CD4-positive, alpha-beta T cell (primary cell): ENCODE measurements at places on chromosomes 5 and 9. TPM values are rescaled to one million over a fixed set of nuclear protein-coding genes. Genes with fewer than 3 reads are reported as not detected.

The TMEM252 gene
- total RNA-seq: not detected

The GMCL2 gene
- not detected for total RNA-seq

GRCh38 chr9:35432076-35432475 lies 57.8 kb upstream of the RUSC2 start:
- DNase-seq: no peak
- H3K27ac ChIP-seq: no peak overlapping the region
- H3K4me1 ChIP-seq: no peaks in the 10 kb centered on the region
- no peak overlapping the region for H3K4me3 ChIP-seq
- peaks cover 13% of the 10 kb centered on the region for H3K27me3 ChIP-seq

The TMEM215 gene
- not detected for total RNA-seq

The GFPT2 gene
- 1.5 TPM for total RNA-seq

The SPINK5 gene
- not detected for total RNA-seq

GRCh38 chr5:146890731-146891440 lies 12.3 kb upstream of the PPP2R2B start:
- H3K4me3 ChIP-seq: no peak overlapping the region
- no peak overlapping the region for H3K27ac ChIP-seq
- no peaks in the 10 kb centered on the region for H3K27me3 ChIP-seq
- no peak for DNase-seq
- no peaks in the 10 kb centered on the region for H3K4me1 ChIP-seq

DNA sequence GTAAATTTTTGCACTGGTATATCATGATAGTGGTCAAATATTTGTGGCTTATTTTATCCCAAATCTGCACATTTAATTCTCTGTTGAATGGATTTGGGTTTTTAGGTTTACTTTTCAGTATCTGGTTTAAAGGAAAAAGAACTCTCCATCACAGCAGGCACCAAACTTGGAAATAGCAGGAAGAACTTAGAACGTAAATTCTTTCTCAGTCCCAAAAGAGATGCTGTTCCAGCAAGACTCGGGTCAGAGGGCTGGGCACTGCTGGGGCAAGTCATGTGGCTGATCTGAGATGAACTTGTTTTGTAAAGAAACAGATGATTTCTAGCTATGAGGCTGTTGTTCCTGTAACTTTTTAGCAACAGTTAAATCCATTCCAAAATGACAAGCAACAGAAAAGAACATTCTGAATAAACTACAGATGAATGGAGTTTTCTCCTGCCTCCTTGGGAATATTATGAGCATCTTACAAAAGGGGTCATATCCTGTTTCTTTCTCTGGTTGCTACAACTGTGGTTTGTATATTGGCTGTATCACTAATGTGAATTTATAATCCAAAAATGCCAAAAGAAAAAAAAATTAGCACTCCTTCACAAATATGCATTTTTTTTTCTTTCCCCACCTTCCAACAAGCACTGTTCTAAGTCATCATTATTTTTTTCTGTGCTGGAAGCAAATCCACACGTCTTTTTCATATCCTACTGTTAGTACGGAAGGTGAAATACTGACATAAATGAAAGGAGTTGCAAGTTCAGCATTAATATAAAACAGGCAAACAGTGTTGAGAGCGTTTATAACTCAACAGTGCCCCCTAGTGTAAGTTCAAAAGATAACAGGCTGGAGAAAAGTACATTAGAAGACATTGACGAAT lies 31.1 kb downstream of the OR2K2 start:
- no peaks in the 10 kb centered on the region for H3K4me1 ChIP-seq
- no peak for DNase-seq
- no peak overlapping the region for H3K27ac ChIP-seq
- H3K36me3 ChIP-seq: no peaks in the 10 kb centered on the region
- H3K4me3 ChIP-seq: no peak overlapping the region
